Muscle of back (tissue), 13 donors: ENCODE measurements at places on chromosomes 12 and 14. TPM values are rescaled to one million over a fixed set of nuclear protein-coding genes. Genes with fewer than 3 reads are reported as not detected.

- DNase-seq, result no peak
Measured at GRCh38 chr12:114506651-114507050, 100.7 kb upstream of the TBX5 start.

- no peak for DNase-seq
Measured at GRCh38 chr14:77421201-77421600, 2.1 kb downstream of the NOXRED1 start.

DNA sequence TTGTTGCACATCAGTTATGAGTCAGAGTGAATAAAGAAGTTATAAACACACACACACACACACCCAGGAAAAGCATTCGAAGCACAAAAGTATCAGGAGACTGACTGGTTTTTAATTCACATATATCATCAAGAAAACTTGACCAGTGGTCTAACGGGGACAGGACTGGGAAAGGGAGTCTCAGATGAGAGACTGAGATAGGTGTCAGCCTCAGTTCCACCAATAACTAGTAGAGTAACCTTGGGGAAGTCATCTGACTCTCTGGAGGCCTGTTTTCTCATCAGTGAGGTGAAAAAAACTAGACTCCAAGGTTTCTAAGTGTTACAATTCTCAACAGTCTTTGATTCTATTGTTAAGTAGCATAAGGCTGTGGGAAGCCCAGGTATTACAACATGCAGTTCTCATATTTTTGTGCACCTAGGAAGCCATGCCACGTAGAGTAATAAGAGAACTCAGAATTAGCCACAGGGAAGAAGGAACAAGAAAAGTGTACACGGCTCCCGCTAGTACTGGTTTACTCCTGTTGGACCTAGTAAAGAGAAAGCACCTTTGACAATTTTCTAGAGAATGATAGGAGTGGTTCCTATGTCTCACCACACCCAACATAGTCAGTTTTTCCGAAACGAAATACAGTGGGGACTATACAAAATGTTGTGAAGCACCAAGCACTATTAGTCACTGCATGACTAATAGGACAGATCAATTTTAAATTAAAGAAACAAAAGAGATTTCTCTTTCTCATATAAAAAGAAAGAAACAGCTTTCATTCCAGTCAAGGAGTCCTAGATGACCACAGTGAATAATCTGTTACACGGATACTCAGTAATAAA, 5.0 kb downstream of the PPTC7 start:
- DNase-seq, result peak; percentile 52

DNA sequence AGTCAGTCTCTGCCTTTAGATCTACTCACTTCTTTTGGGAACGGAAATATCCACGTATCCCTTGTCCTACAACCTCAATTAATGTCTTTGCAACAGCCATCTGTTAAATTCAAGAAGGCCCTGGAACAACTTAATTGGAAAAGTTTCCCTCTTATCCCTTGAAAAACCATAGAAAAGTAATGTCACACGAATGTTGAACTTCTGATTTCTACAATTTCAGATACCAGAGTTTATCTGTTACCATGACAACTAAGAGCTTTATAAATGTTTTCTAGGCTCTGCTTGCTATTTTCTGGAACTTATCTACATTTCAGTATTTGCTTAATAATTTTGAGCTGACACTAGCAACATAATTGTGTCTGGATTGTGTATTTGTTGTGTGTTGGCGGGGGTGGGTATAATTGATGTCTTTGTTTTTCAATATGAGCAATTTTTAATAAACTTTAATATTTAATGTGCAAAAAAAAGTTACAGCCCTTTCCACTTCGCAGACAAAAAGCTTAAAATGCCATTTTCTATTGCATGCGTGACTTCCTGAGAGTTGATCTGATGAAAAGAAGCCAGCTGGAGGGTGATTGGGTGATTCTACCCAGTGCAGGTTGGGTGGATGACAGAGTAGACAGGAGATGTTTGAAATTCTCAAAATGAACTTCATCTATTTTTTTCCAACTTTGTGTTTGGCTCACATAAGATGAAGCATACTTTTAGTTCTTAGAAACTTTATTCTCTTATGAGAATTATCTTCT, 11.8 kb upstream of the EDDM3A start:
- DNase-seq, result no peak

GRCh38 chr12:6615802-6616201, 8.6 kb upstream of the CHD4 start:
- peak; percentile 49 for DNase-seq

PLBD1 gene
- polyA plus RNA-seq, result 27.9 TPM

- no peak for DNase-seq
Measured at GRCh38 chr14:32020882-32021281, 56.2 kb upstream of the ARHGAP5 start.

DNA sequence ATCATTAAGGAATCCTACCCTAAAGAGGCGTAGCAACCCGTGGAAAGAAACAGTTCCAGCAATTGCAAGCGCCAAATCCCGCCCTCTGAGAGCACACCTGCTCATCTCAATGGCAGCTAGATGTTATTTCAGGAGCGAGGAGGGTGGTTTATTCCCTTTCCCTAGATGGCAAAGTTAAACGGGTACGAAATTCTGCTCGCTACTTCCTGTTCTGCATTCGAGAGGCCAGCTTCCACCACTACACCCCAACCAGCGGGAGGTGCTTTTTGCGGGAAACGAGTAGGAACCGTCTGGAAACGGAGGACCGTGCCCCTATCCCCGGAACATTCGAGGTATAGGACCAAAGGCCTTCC, 536 bp downstream of the VPS29 start:
- no peak for DNase-seq

- DNase-seq, result no peak
Measured at GRCh38 chr12:50925342-50925651, 27.0 kb upstream of the HIGD1C start.

GRCh38 chr14:75549169-75549568, 26.9 kb downstream of the BATF start:
- no peak for DNase-seq

TAMALIN gene
- polyA plus RNA-seq, result 15.7 TPM

NAV3 gene
- 18.6 TPM for polyA plus RNA-seq

DNA sequence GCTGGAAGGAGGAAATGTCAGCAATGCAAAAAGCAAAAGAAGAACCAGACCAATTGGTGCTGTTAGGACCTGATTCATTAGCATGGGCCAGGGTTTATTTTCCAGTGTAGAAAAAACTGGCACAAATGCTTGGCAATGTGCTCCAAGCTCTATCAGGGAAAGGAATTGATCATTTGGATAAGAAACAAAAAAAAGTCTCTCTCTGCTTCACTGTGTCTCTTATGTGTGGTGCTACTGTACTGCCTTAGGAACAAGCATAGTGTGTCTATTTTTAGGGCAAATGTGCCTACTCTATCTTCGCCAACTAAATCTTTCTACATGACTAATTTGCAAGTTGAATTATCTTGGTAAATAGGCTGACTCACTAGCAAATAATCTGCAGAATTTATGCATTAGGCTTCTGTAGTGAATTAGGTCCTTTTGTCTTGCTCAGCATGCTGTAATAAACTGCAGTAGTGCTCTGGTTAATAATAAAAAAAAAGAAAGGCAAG, 236.7 kb downstream of the MDGA2 start:
- DNase-seq, result peak; percentile 38

DNA sequence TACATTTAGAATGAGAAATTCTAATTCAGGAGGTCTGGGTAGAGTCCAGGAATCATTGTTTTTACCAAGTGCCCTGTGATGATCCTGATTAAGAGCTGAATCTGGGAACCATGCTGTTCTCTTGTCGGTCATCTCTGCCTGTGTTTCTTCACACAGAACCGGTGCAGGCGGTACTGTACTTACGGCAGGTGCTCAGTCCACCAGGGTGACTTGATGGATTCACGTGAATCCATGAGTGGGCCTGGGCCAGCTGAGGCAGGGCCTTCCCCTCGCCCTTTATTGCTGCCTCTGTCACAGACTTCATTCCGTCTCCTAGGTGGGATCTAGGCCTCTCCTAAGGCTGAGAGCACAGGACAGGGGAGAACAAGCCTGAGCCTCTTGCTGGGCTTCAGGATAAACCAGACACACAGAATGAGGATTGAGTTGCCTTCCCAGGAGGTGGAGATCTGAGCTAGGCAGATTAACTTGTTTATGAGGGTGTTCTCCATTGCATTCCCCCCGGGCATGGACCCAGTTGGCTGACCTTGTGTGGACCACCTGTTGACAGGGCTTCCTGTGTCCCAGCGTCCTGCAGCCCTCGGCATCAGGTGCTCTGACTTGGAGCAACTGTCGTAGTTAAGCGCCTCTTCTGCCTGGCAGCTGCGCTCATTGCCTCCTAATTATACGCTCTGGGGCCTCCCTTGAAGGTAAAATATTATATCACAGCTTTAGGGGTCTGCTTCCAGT, 42.1 kb downstream of the B4GALNT3 start:
- DNase-seq, result peak; percentile 57
